ENCODE measurements at places on chromosomes 12 and 14.

DNA sequence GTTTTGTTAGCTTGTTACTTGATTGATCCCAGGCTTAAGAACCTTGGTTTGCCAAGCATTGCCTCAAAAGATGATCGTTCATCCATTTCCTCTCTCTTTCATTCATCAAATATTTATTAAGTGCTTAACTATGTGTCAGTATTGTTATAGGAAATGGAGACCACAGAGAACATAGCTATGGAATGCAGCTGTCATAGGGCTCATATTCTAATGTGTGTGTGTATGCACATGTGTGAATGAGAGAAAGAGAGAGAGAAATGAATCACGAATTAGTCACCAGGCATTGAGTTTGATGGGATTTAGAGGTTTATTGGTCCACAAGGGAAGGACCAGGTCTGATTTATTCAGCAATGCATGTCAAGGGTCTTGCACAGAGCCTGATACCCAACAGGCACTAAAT is 71.0 kb upstream of the FBXO21 start:
- DNase-seq: no peak

DNA sequence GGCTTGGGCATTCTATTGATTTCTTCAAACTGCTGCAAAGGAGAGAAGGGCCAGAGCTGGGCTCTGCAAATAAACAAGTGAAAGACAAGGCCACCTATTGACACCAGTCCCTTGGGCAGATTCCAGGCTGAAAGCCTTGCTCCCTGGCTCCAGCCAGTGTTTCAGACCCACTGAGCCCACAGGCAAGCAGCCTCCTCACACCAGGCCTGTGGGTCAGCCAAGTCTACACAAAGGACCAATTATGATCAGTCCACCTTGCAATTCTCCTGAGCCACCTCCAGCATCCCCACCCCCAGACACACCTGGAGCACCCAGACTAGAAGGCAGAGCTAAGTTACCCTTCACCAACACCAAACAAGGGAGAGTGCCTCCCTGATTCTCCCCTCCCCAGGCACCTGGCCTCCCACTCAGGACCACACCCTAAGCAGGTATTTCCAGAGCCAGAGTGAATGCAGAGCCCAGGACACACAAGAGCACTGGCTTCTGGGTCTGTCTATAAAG is 13.8 kb downstream of the ACTN1 start:
- DNase-seq: no peak

- no peak for DNase-seq
Measured at GRCh38 chr12:69901221-69901905, 76.3 kb downstream of the MYRFL start.

DNA sequence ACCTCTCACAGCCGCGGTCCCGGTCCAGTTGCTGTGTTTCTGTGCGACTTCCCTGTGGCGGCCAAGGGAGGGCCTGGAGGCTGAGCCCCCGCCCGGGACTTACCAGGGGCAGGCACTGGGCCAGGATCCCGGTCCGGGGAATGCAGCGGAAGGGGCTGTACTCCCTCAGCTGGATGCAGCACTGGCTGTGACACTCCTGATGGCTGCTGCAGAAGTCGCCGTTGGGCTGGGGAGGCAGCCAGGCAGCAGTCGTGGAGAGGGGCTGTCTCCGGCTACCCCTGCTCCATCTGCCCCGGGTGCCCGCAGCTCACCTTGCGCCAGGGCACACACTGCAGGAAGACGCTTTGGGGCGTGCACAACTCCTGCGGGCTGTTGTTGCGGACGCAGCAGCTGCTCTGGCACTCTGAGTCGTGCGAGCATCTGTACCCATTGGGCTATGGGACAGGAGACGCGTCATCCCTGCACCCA is 6.2 kb downstream of the LRCOL1 start:
- DNase-seq: no peak

DNA sequence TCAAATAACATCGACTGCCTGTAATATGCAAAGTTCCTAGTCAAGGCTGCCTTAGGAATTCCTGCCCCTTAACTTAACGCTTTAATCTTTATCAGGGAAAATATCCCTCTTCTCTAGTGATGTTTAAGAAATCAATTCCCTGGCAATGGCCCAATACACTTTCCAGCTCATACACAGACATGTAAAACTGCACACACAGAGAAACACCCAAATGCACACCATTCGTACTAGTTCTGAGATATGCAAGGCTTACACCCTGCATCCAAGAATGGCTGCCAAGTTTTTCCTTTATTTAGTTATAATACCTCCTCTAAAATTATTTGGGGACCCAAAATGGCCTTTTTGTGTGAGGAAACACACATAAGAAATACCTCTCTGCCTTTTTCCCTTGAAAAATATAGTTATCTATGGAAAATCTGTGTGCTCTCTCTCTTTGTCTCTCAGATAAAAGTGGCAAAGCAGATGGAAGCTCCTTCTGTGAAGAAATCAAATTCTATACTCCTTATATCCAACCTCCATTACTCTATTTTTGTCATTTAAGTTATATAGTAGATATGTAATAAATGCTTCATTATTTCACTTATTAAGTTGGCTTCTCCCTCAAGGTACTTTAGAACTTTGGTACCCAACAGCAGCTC is 120.0 kb upstream of the MDM1 start:
- no peak for DNase-seq

- peak; percentile 81 for DNase-seq
Measured at GRCh38 chr12:132614861-132615578, 3.6 kb upstream of the P2RX2 start.

- no peak for DNase-seq
Measured at GRCh38 chr14:20487396-20487725, 18.0 kb upstream of the RNASE10 start.

GRCh38 chr12:4269279-4269991 is 4.1 kb upstream of the CCND2 start:
- DNase-seq: peak; percentile 90

- no peak for DNase-seq
Measured at GRCh38 chr12:132307976-132308852, 21.2 kb downstream of the GALNT9 start.

GRCh38 chr12:46005151-46005797 is 14.9 kb upstream of the SCAF11 start:
- DNase-seq: no peak

DNA sequence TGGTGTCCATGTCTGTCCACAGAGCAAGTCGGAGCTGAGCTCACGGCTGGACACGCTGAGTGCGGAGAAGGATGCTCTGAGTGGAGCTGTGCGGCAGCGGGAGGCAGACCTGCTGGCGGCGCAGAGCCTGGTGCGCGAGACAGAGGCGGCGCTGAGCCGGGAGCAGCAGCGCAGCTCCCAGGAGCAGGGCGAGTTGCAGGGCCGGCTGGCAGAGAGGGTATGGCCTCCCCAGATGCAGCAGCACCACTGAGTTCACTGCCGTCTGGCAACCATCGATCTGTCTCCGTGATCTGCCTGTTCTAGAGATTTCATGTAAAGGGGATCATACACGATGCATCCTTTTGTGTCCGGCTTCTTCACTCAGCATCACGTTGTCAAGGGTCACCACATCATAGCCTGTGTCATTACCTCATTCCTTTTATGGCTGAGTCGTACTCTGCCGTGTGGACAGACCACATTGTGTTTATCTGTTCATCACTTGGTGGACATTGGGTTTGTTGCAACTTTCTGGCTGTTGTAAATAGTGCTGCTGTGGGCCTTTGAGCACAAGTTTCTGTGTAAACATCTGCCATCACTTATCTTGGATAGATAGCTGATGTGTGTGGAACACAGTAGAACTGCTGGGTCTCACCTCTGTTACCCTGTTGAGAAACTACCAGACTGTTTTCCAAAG is 21.9 kb downstream of the HIP1R start:
- no peak for DNase-seq

- DNase-seq: no peak
Measured at GRCh38 chr14:95597784-95598211, 62.9 kb downstream of the GLRX5 start.

DNA sequence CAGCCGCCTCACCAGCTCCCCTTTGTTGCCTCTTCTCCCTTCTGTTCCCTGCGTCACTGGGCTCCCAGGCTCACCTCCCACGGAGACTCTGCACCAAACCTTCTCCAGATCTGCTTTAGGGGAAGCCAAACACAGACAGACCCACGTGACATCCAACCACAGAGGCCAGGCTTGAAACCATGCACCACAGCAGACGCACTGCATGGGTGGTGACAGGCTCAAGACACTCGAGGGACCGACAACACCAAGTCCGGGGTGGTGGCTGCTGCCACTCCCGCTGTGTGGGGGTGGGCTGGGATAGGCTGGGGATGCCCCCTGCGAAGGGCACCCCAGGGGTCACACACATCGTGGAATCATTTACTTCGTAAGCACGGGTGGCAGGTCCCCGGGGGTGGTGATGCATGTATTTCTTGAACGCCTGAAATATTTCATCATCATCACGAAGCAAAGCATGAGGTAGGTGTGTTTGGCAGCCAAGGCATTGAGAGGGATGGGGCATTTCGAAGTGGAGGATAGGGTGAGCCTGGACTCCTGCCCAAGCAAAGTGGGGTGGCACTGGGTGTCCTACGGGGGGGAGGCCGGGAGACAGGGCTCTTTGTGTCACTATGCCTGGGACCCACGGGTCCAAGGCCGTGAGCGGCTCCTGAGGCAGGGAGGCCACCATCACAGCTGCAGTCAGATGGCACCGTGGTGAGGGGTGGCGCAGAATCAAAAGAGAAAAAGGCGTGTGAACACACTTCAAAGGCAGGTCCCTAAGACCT is 66.8 kb upstream of the RFLNA start:
- no peak for DNase-seq

DNA sequence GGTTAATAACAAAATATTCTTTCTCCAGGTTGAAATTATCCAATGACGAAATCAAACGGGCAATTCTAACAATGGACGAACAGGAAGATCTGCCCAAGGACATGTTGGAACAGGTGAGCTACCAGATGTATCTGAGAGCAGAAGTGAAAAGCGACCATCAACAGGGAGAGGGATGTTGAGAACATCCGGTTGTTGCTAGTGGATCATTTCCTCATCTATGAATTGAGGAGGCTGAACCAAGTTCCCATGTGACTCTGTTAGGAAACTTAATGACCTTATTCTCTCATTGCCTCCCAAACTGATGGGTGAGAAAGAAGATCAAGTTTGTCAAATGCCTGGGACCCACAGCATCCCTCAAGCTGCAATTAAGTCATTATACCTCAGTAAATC is 117.7 kb downstream of the GPR135 start:
- DNase-seq: no peak

DNA sequence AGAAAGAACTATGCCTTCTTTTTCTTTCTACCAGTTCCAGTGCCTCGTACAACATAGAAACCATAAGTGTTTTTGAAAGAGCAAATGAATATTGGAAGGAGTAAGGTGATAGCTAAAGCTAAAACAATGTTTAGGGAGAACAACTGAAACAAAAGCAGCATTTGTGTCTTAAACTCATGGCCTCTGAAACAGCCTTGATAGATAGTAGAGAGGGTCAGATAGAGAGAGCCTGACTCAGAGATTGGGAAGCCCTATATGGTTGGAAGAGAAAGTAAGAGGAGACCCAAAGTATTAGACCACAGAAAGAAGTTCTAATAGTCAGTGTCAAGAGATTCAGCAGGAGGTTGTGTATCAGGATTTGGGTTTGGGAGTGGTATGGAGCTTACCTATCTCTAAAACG is 79.6 kb upstream of the IFNG-AS1 start:
- DNase-seq: no peak

GRCh38 chr14:93150227-93151208 is 34.2 kb downstream of the MOAP1 start:
- no peak for DNase-seq

- no peak for DNase-seq
Measured at GRCh38 chr14:44791730-44792129, 170.0 kb downstream of the KLHL28 start.

DNA sequence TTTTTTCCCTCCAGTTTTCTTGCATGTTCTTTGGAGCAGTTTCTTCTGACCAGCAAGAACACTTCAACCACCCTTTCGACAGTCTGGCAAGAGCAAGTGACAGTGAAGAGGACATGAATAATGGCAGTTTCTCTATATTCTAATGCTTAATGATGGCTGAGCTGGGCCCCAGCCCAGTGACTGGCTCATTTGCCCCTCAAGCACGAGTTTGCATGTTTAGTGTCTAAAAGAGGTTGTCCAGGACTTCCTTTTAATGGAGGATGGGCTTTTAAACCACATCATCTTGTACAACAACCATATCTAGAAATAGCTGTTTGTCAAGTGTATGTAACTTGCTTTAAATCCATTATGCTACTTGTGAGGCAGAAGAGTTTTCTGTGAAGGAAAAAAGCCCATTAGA is 28.4 kb downstream of the RAD9B start:
- DNase-seq: no peak

DNA sequence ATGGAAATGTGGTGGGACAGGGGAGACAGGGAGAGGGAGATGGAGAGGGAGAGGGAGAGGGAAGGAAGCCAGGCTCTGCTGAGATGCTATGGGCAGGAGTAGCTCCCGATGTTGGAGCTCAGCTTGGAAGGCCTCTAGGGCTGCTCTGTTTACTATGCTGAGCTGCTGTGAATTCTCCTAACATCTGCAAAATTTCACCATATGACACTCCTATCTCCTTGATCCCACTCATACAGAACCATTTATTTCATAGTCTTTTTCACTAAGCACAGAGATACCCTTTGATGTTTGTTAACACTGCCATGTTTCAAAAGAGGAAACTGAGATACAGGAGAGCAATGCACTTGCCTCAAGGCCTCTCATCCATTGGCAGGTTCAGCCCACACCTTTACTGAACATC is 60.7 kb downstream of the C12orf75 start:
- DNase-seq: no peak

- no peak for DNase-seq
Measured at GRCh38 chr12:110252716-110253115, 28.3 kb upstream of the ATP2A2 start.

- no peak for DNase-seq
Measured at GRCh38 chr12:94602024-94602423, 48.3 kb downstream of the TMCC3 start.

Measured in CD4-positive, alpha-beta T cell treated with Interleukin-6 at 100 ng/mL for 8 hours (primary cell).